ENCODE measurements at places on chromosomes 7 and 10. TPM values are rescaled to one million over a fixed set of nuclear protein-coding genes. Genes with fewer than 3 reads are reported as not detected.
A peak's percentile ranks its signal among the peaks of the same experiment; 100 is the strongest.

The SDK1 gene
- total RNA-seq, result 4.4 TPM

The NEUROD6 gene
- total RNA-seq, result not detected

The CYP17A1 gene
- not detected for total RNA-seq

DNA sequence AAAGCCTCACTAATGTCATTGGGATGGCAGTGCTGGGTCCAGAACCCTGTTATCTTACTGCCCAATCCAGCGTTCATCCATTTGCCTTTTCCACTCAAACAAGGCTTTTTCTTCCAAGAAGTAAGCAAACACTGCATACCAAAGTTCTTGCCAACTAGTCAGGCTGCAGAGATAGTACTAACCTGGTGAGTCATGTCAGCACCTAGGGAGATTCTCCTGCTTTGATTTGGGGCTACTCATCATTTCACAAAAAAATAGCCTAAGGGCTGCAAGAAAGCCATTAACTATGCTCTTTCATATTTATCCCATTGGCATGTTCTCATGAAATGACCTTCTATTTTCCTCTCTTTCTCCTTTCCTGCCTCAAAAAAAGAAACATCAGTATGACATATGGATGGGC is 142.6 kb downstream of the TWIST1 start:
- no peak for DNase-seq

- DNase-seq, result peak; percentile 88
These were observed 19.0 kb upstream of the ANKRD2 start for GRCh38 chr10:97553575-97554031.
